Renal pelvis (tissue), 12 donors: ENCODE measurements at places on chromosomes 7 and 10. TPM values are rescaled to one million over a fixed set of nuclear protein-coding genes. Genes with fewer than 3 reads are reported as not detected.

Gene TFEC
- 33.8 TPM for polyA plus RNA-seq

Gene VSTM4
- polyA plus RNA-seq, result 12.6 TPM

Gene CPN1
- 3.8 TPM for polyA plus RNA-seq

Gene CPVL
- 51.7 TPM for polyA plus RNA-seq

Gene SUN1
- 172 TPM for polyA plus RNA-seq

Gene CREB3L2
- polyA plus RNA-seq, result 49.4 TPM

- DNase-seq, result no peak
Measured at GRCh38 chr10:32938554-32939061, 19.4 kb downstream of the ITGB1 start.

- no peak for DNase-seq
Measured at GRCh38 chr10:1739751-1740150, 2.4 kb upstream of the ADARB2 start.

- no peak for DNase-seq
Measured at GRCh38 chr10:71191019-71191418, 21.4 kb upstream of the UNC5B start.

DNA sequence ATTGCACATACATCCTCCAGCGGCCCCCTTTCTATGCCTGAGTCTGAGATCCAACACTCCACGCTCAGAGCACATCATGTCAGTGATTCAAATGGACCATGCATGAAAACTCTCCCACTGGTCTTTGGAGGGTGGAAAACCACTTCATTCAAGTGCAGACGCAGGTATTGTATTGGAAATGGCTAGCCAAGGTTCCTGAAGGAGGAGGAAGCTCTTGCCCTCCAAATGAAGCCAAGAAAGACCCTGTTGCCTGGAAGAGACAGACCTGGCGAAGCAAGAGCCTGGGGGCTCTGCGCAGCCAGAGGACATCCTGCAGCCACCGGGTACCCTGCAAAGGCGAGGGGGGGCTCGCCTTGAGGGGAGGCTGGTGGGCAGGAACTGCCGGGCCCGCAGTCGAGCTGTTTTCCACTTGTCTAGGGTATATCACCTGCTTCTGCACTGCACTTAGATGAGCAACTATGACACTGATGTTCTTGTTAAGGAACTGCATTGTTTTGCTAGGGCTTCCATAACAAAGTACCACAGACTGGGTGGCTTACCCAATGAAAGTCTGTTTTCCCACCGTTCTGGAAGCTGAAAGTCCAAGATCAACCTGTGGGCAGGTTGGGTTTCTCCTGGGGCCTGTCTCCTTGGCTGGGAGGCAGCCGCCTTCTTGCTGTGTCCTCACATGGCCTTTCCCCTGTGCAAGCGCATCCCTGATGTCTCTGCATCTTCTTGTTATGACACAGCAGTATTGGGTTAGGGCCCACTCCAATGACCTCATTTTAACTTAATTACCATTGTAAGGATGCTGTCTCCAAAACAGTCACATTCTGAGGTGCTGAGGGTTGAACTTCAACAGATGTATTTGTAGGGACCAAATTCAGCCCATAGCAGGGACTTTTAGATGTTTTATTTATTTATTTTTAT lies 233.4 kb downstream of the ARHGAP12 start:
- DNase-seq, result no peak

GRCh38 chr10:76626386-76626785 lies 1011.2 kb downstream of the KCNMA1 start:
- DNase-seq, result no peak

- no peak for DNase-seq
Measured at GRCh38 chr10:131480861-131481260, 169.3 kb upstream of the TCERG1L start.

DNA sequence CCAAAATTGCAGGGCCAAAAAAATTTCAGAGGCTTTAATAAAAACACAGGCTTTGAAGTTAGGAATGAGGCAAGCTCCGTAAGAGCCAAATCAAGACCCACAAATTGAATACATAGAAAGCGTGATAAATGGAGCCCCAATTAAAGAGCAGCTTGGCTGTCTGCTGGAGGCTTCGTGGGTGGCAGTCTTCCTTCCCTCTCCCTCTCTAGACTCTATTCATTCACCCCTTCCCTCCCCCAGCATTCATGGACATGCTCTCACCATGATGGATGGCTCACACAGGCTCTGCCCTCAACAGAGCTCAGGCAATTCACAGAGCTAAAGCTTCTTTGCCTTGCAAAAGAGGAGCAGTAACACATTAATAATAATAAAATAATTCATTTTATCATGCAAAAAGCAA lies 214.1 kb downstream of the HERPUD2 start:
- no peak for DNase-seq
